SJSA1 (cell line): ENCODE measurements at places on chromosomes 2 and 18.

- no peak for DNase-seq
Measured at GRCh38 chr2:137896467-137896866, 67.8 kb upstream of the HNMT start.

DNA sequence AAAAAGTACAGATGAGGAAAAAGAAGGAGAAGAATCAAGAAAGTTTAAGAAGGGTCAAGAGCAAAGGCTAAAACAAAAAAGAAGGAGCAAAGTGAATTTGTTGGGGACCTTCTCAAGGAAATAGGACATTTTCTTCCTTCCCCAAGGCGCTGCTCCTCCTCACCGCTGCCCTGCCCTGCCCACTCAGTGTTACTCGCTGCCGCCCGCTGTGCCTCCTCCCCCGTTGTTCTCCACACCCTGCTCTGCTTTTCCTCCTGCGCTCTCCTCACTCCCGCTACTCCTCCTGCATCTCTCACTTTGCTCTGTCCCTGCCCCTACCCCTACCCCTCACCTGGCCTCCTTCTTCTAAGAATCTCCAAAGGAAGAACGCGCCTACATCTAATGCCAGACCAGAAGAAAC, 50.7 kb downstream of the ID2 start:
- DNase-seq: no peak

GRCh38 chr2:24832931-24833701, 39.9 kb downstream of the CENPO start:
- no peak for DNase-seq

GRCh38 chr2:100257939-100258338, 64.4 kb downstream of the LONRF2 start:
- peak; percentile 26 for DNase-seq

GRCh38 chr2:127573771-127574170, 38.3 kb downstream of the MYO7B start:
- DNase-seq: no peak

- DNase-seq: no peak
Measured at GRCh38 chr2:97869722-97870346, 125.9 kb downstream of the TMEM131 start.

DNA sequence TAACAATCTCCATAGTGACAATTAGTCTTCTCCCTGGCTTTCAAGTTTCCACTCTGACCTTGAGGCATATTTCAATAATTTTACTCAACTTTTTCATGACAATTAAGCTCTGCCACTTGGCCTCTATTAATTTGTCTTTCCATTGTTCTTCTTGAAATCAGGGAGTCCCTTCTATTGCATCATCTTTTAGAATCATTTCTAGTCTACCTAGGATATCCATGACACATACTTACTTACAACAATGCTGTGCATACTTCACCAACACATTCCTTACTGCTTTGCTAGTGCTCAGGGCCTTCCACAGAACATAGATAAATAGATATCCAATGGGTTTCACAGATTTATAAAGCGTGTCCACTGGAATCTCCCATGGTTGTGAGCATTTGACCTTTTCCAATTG, 331.5 kb upstream of the LRP1B start:
- no peak for DNase-seq

GRCh38 chr18:57185434-57185833, 38.5 kb downstream of the BOD1L2 start:
- no peak for DNase-seq

GRCh38 chr2:72104821-72105588, 42.7 kb downstream of the CYP26B1 start:
- DNase-seq: no peak

DNA sequence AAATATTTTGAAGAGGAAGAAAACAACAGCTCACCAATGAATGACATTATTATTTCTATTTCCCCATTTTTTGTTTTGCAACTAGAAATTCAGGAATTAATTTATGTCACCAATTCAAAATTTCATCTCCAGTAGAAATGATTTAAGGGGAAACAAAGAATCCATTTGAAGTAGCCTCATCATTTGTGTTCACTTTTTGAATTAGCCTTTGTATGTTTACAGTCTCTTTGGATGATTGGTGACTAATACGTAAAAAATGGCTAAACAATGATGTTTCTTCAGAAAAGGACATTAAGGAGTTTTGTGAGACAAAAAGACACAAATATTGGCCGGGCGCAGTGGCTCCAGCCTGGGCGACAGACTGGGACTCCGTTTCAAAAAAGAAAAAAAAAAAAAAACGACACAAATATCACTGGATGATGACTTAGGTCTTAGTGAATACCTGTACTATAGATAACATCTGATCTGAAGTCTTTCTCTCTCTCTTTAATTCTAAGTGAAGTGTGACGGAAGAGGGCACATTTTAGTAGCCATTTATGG, 313.2 kb downstream of the PIK3C3 start:
- DNase-seq: peak; percentile 72

DNA sequence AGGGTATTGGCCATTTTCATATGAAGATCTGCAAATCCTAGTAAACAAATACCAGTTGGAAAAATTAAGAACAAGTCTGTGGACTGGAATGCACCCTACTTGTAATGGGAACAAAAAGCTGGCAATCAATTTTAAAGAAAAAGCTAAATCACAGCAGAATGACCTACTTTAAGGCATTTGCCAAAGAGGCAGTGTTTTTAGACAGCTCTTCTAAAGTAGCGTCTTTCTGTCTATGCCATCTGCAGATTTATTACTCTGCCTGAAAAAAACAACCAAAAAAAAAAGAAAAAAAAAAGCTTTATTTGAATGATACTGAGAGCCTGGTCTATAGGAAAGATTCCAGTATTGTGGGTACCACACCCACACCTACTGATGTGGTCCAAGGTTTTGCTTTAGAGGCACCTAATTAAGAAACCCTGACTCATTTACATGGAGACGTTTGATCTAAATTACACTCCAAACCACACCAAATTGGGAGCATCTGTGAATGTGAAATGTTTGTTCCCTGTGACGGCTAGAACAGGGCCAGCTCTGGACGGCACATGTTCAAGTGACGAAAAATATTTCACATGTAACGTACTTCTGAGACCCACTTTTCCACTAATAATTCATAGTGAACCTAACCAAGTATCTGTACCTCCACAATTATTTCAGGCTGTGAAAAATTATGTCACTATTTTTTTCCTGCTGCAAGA, 597.1 kb downstream of the ARHGAP15 start:
- no peak for DNase-seq

DNA sequence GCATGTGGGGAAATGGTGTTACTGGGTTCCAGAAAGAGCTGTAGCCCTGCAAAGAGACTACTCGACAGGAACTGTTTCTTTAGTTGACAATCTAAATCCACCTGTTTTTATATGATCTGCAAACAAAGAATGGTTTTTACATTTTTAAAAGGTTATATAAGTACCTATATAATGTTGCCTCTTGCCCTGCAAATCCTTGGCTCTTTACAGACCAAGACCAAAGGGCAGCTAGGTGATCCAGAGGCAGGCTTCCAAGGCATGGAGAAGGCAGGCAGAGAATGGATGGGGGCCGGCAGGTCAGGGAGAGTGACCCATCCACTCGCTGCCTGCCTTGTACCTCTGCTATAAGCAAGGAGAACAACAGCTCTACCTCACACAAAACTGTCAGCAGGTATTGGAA, 173.6 kb downstream of the ANTXR1 start:
- no peak for DNase-seq

DNA sequence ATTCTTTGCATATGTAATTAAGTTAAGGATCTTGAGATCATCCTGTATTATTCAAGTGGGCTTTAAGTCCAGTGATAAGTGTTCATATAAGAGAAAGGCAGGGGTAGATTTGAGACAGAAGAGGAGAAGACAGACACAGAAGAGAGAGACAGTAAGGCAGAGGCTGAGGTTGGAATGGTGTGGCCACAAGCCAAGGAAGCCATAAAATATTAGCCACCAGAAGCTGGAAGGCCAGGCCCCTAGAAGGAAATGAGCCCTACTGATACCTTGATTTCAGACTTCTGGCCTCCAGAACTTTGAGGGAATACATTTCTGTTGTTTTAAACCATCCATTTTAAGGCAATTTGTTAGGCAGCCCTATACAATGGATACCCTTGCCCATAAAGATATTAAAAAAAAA, 66.9 kb upstream of the DLX2 start:
- no peak for DNase-seq

DNA sequence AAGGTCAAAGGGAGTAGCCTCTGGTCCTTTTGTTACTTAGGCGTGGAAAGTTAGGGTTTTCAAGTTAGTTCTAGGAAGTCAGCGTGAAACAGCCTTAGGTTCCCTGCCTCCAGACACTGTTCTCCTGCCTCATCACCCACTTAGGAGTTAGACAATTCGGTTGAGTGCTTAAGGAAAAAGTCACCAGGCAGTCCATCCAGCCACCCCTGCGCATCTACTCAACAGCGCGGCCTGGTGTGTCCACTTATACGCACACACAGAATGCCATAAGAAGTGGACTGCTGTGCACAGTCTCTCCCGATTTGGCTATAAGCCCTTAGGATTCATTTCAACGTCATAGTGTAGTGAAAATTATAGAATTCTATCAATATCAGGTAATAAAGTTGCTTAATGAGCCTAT, 470.8 kb upstream of the TNP1 start:
- no peak for DNase-seq

DNA sequence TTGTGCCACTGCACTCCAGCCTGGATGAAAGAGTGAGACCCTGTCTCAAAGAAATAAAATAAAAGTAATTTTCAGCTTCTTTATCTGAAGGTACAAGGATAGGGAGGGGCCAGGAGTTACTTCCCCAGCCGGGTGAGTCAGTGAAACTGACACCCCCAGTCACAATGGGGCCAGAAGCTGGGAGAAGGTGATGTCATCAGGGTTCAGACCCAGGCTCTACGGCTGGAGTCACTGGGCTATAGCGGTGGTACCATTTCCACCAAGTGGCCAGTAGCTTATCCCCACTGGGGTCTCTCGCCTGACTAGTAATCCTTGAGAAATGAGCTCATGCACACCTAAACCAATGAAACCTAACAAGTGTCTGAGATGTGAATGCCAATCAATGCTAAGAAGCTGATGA, 107.9 kb downstream of the ALPK2 start:
- DNase-seq: no peak

GRCh38 chr18:74694436-74694835, 96.8 kb downstream of the ZNF407 start:
- no peak for DNase-seq

GRCh38 chr2:71605781-71606241, 152.4 kb downstream of the DYSF start:
- DNase-seq: no peak

GRCh38 chr2:71944183-71944550, 203.5 kb downstream of the CYP26B1 start:
- no peak for DNase-seq

DNA sequence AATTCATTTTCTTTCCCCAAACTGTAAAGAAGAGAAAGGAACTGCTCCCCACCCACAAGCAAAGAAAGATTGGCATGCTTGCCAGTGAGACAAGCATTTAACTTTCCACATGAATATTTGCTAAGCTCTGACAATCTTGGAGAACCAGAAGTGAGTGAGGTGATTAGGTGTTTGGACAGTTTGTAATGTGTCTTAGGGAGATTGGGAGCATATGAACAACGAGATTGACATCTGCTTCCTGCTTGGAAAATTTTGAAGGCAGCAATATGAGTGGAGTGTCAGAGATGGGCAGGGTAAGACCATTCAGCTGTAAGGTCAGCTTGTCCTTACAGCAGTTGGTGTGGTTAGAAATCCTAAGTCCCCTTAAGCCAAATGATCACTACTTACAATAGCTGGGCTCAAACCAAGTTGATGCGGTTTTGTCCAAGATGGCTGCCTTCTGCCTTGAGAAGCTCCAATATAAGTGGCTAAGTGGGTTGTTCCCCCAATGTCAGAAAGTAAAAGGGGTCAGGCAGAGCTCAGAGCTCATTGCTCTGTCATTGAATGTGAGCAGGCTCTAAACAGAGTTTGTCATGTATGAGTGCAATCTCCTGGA, 36.0 kb upstream of the GALNT5 start:
- no peak for DNase-seq

- DNase-seq: no peak
Measured at GRCh38 chr2:45833968-45834344, 182.5 kb downstream of the PRKCE start.

GRCh38 chr18:63961435-63961980, 8.4 kb upstream of the SERPINB8 start:
- DNase-seq: no peak

DNA sequence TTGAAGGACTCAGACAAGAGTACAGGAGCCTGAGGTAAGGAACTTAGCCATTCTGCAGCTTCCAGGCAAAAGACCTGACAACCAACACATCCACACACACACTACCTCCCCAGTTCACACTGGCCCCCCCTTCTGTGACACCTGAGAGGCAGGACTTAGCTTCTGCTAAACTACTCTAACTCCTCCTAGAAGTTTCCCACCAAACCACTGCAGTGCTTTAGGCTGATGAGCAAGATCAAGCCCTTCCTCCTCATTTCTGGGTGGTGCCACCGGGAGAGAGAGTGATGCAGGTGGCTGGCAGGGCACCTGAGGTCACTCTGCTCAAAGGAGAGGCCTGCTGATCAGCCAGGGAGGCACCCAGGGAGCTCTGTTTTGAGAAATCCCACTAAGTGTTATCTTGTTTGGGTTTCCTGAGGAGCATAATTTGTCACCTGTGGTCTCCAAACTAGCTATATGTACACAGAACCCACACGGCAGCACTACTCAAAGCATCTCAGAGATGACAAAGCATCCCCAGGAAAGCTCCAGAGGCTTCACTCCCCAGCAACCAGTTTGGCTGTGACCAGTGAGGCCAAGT, 188.4 kb downstream of the MYO5B start:
- no peak for DNase-seq

DNA sequence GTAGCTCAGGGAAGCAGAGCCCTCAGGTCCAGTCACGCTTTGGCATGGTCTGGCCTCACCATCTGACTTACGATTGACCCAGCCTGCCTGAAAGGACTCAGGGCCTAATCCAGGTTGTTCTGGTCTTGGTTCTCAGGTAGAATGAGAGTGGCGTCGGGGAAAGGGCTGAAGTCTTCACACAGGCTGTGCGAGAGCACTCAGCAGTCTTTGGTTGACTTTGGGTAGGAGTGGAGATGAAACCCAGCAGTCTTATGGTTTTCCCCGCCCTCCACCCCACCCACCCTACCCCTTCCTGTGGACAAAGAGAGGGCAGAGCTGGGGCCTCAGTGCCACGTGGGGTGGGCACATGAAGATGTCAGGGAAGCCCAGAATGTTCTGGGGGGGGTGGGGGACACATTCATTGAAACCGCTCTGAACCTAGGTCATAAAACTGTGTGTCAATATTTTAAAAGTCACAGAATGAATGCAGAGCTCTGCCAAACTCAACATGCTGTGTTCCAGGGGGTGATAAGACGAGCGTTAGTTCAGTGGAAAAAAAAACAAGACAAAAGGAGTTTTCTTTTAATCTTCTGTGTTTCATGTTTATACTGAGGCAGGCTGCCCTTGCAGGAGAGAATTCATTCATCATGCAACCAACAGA, 58.6 kb upstream of the ALPP start:
- no peak for DNase-seq

DNA sequence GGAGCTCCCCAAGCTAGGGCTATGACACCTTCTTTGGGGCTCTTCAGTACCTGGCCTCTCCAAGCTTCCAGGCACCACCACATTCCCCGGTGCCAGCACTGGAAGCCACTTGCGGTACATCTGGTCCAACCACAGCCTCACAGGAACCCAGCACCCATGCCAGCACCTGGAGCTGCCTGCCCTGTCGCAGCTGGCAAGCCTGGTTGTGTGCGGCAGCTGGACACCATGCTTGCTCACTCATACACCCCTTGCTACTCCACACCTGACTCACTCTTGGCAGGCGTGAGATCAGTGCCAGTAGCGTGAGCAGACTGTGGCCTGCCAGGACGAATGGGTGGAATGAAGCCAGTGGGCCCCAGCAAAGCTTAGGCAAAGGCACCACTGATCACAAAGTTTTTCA, 34.0 kb downstream of the LRRTM4 start:
- no peak for DNase-seq

- DNase-seq: no peak
Measured at GRCh38 chr2:136118819-136119716, 1.1 kb upstream of the CXCR4 start.
